Natural killer cell (primary cell): ENCODE measurements at places on chromosomes 4 and X.

- no peak for DNase-seq
- no peaks in the 10 kb centered on the region for H3K36me3 ChIP-seq
- H3K4me3 ChIP-seq = no peak overlapping the region
- no peaks in the 10 kb centered on the region for H3K4me1 ChIP-seq
- no peaks in the 10 kb centered on the region for H3K27me3 ChIP-seq
- no peak overlapping the region for H3K27ac ChIP-seq
These were observed 97.7 kb downstream of the ANXA5 start for GRCh38 chr4:121599049-121599448.

GRCh38 chr4:33724685-33725084, 2519.6 kb downstream of the ARAP2 start:
- DNase-seq = no peak
- H3K4me3 ChIP-seq = no peak overlapping the region
- no peak overlapping the region for H3K27ac ChIP-seq
- no peaks in the 10 kb centered on the region for H3K4me1 ChIP-seq

- no peak overlapping the region for H3K4me3 ChIP-seq
- H3K4me1 ChIP-seq = no peaks in the 10 kb centered on the region
- H3K36me3 ChIP-seq = no peaks in the 10 kb centered on the region
- no peak overlapping the region for H3K27ac ChIP-seq
- DNase-seq = no peak
These were observed 60.2 kb upstream of the PGAM4 start for GRCh38 chrX:78029663-78030062.

DNA sequence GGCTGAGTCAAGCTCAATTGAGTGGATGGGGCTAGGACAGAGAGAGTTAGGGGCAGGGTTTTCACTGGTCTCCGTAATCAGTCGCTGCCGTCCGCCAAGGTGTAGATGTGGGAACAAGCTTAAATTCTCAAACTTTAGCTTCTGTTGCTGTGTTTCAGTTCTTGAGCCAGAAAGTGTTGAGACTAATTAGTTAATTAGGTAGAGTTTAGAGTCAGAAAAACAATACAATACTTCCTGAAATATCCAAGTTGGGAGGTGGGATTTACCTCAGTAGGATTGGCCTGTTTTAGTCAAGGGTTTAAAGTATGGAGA, 1.1 kb upstream of the UBE2D3 start:
- peak overlapping the region; percentile 86 for H3K4me3 ChIP-seq
- H3K4me1 ChIP-seq = peaks cover 7% of the 10 kb centered on the region
- no peak for DNase-seq
- H3K27ac ChIP-seq = peak overlapping the region; percentile 99
- H3K27me3 ChIP-seq = no peaks in the 10 kb centered on the region

- no peak overlapping the region for H3K4me3 ChIP-seq
- DNase-seq = no peak
- no peaks in the 10 kb centered on the region for H3K36me3 ChIP-seq
- no peaks in the 10 kb centered on the region for H3K27me3 ChIP-seq
These were observed 664 bp downstream of the PIR start for GRCh38 chrX:15492469-15492868.

GRCh38 chr4:75018811-75019479, 86.0 kb downstream of the PARM1 start:
- no peak overlapping the region for H3K4me3 ChIP-seq
- no peak for DNase-seq
- H3K4me1 ChIP-seq = no peaks in the 10 kb centered on the region
- no peak overlapping the region for H3K27ac ChIP-seq
- no peaks in the 10 kb centered on the region for H3K27me3 ChIP-seq
- no peaks in the 10 kb centered on the region for H3K36me3 ChIP-seq

GRCh38 chr4:41418444-41418843, 119.5 kb upstream of the LIMCH1 start:
- no peaks in the 10 kb centered on the region for H3K4me1 ChIP-seq
- no peaks in the 10 kb centered on the region for H3K36me3 ChIP-seq
- H3K27me3 ChIP-seq = no peaks in the 10 kb centered on the region
- DNase-seq = no peak
